ENCODE measurements at places on chromosomes 4 and X. TPM values are rescaled to one million over a fixed set of nuclear protein-coding genes. Genes with fewer than 3 reads are reported as not detected.

The ANXA10 gene
- 1.1 TPM for total RNA-seq

The ANK2 gene
- 68.4 TPM for total RNA-seq

The FGFBP2 gene
- total RNA-seq = 0.36 TPM

The TGIF2LX gene
- not detected for total RNA-seq

DNA sequence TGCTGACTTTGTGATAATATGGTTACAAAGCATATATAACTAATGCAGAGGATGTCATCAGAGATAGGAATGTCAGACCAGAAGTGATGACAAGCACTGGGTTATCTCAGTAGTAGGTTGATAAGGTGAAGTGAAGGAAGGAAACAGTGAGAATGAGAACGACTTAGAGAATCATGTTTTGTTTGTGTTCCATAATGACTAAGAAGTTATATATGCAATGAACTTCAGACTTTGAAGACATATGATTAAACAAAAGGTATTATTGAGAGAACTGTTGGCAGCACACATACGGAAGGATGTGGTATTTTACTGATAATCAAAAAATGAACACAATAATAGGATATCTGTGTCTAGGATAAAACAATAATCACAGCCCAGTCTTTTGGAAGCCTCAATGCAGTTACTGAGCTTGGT is 18.3 kb upstream of the HHIP start:
- H3K4me3 ChIP-seq = no peak overlapping the region
- no peaks in the 10 kb centered on the region for H3K27me3 ChIP-seq
- H3K4me1 ChIP-seq = no peaks in the 10 kb centered on the region
- H3K36me3 ChIP-seq = no peaks in the 10 kb centered on the region
- DNase-seq = no peak

GRCh38 chr4:114615435-114615834 is 16.8 kb downstream of the UGT8 start:
- DNase-seq = peak; percentile 14
- no peaks in the 10 kb centered on the region for H3K36me3 ChIP-seq
- H3K4me3 ChIP-seq = no peak overlapping the region
- H3K4me1 ChIP-seq = no peaks in the 10 kb centered on the region
- no peaks in the 10 kb centered on the region for H3K27me3 ChIP-seq
- no peak overlapping the region for H3K27ac ChIP-seq

DNA sequence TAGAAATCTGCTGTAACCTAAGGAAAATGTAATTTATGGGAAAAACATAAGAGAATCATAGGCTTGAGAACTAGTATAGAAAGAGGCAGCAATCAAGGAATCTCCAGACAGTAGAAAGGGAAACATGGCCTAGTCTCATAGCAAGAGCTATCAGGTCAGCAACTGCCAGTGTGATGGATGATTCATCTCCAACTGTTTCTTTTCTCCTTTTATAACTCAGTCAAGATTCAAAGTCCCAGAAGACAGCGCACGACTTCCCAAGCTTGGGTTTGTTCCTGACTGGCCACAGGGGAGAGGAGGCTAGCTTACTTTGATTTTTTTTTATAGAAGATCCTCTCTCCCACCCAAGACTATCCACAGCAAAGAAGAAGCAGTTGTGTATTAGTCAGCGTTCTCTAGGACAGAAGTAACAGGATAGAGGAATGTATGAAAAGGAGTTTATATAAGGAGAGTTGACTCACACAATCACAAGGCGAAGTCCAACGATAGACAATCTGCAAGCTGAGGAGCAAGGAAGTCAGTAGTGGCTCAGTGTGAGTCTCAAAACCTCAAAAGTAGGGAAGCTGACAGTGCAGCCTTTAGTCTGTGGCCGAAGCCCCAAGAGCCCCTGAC is 181.5 kb downstream of the GC start:
- no peak overlapping the region for H3K4me3 ChIP-seq
- H3K4me1 ChIP-seq = no peaks in the 10 kb centered on the region
- H3K27ac ChIP-seq = peak overlapping the region; percentile 66
- peak; percentile 29 for DNase-seq
- H3K36me3 ChIP-seq = no peaks in the 10 kb centered on the region
- no peaks in the 10 kb centered on the region for H3K27me3 ChIP-seq

DNA sequence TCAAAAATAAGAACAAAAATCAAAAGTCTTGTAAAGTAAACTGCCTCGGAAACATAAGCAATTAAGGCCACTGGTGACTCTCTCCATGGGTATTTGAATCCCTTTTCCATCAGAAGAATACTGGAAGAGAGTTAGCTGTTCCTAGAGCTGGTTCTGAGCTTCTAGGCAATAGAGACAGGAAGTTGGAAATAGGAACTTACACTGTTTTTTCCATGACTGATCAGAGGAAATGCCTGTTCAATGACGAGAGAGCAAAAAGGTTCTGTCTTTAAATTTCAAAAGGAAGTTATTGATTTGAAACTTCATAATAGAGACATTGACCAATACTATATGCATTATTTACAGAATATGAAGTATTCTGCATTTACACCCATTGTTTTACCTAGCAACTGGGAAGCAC is 503.5 kb upstream of the ARX start:
- no peaks in the 10 kb centered on the region for H3K27me3 ChIP-seq
- no peak for DNase-seq
- peaks cover 3% of the 10 kb centered on the region for H3K4me1 ChIP-seq
- H3K4me3 ChIP-seq = no peak overlapping the region
- no peaks in the 10 kb centered on the region for H3K36me3 ChIP-seq

- no peaks in the 10 kb centered on the region for H3K4me1 ChIP-seq
- H3K27me3 ChIP-seq = no peaks in the 10 kb centered on the region
- no peak for DNase-seq
- H3K27ac ChIP-seq = no peak overlapping the region
- H3K36me3 ChIP-seq = no peaks in the 10 kb centered on the region
Measured at GRCh38 chrX:118702741-118703140, 24.7 kb upstream of the IL13RA1 start.

- H3K27me3 ChIP-seq = no peaks in the 10 kb centered on the region
- DNase-seq = no peak
- H3K36me3 ChIP-seq = no peaks in the 10 kb centered on the region
Measured at GRCh38 chrX:57821703-57822387, 88.4 kb downstream of the ZXDA start.

- no peaks in the 10 kb centered on the region for H3K27me3 ChIP-seq
- no peaks in the 10 kb centered on the region for H3K36me3 ChIP-seq
- H3K4me3 ChIP-seq = no peak overlapping the region
Measured at GRCh38 chrX:83771664-83772063, 89.3 kb upstream of the CYLC1 start.

GRCh38 chrX:29902004-29902403 is 313.4 kb upstream of the MAGEB2 start:
- no peak overlapping the region for H3K27ac ChIP-seq
- H3K27me3 ChIP-seq = no peaks in the 10 kb centered on the region
- DNase-seq = no peak
- no peak overlapping the region for H3K4me3 ChIP-seq

GRCh38 chrX:118181030-118181429 is 64.4 kb upstream of the KLHL13 start:
- no peaks in the 10 kb centered on the region for H3K27me3 ChIP-seq
- H3K4me1 ChIP-seq = no peaks in the 10 kb centered on the region
- no peak for DNase-seq
- H3K27ac ChIP-seq = no peak overlapping the region
- H3K36me3 ChIP-seq = no peaks in the 10 kb centered on the region

GRCh38 chrX:45801554-45801953 is 600.9 kb upstream of the DIPK2B start:
- DNase-seq = no peak
- H3K27ac ChIP-seq = peak overlapping the region; percentile 62
- peaks cover 2% of the 10 kb centered on the region for H3K36me3 ChIP-seq

DNA sequence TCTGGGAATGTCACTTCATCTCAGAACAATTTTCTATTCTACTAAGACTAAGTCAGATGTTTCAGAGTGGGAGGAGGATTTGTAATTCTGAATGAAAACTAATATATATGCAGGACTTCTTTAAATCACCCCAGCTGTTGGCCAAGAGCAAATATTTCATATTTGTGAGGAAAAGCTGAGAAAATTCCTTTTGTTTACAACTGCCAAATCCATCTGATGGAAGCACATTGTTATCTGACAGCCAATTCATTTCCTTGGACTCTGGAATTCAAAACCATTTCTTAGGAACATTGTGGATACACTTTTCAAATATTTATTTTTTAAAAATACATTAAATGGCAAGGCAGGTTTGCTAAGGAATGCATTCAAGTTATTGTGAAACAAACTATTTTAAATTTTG is 8.0 kb downstream of the SLIT2 start:
- no peak overlapping the region for H3K4me3 ChIP-seq
- H3K27me3 ChIP-seq = no peaks in the 10 kb centered on the region
- DNase-seq = no peak
- peaks cover 14% of the 10 kb centered on the region for H3K36me3 ChIP-seq

GRCh38 chrX:40188573-40189417 is 91.0 kb upstream of the BCOR start:
- no peaks in the 10 kb centered on the region for H3K27me3 ChIP-seq
- H3K4me1 ChIP-seq = no peaks in the 10 kb centered on the region
- DNase-seq = no peak
- no peak overlapping the region for H3K4me3 ChIP-seq

GRCh38 chr4:111781611-111782010 is 363.6 kb upstream of the FAM241A start:
- H3K4me1 ChIP-seq = no peaks in the 10 kb centered on the region
- no peak overlapping the region for H3K27ac ChIP-seq
- DNase-seq = no peak
- no peak overlapping the region for H3K4me3 ChIP-seq
- H3K27me3 ChIP-seq = no peaks in the 10 kb centered on the region
- no peaks in the 10 kb centered on the region for H3K36me3 ChIP-seq

- DNase-seq = no peak
- no peak overlapping the region for H3K27ac ChIP-seq
- H3K4me3 ChIP-seq = no peak overlapping the region
- H3K27me3 ChIP-seq = no peaks in the 10 kb centered on the region
Measured at GRCh38 chrX:104195489-104196084, 29.3 kb downstream of the FAM199X start.

DNA sequence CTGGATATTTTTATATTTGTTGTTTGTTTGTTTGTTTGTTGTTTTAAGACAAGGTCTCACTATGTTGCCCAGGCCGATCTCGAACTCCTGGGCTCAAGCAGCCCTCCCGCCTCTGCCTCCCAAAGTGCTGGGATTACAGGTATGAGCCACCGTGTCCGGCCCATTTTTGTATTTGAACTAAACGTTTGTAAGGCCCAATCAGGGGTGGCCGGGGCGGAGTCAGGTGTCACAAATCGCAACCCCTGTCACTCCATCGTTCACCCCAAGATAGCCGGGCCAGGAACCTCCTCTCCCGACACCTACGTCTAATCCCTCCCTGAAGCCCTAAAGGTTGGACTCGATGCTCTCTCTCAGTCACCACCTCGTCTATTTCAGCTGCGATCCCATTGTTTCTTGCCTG is 722 bp upstream of the EFHC2 start:
- no peaks in the 10 kb centered on the region for H3K4me1 ChIP-seq
- H3K27me3 ChIP-seq = peaks cover 9% of the 10 kb centered on the region
- H3K27ac ChIP-seq = no peak overlapping the region
- no peaks in the 10 kb centered on the region for H3K36me3 ChIP-seq

DNA sequence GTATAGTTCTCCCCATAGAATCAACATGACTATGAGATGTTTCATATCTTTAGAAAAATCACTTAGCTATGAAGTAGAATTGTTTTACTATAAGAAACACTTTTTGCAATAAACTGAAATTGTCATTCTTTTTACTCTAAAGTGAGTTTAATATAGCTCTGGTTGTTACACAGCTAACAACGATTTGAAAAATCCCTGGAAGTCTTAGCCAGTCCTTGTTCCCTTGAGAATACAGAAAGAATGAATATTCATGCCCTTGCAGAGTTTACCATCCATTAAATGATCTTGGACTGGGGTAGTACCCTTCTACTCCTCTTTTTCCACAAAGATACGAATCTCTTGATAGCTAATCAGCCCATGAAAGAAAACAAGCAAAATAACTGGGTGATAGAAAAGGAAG is 141.8 kb downstream of the JADE1 start:
- H3K27me3 ChIP-seq = no peaks in the 10 kb centered on the region
- DNase-seq = no peak
- H3K27ac ChIP-seq = peak overlapping the region; percentile 15
- H3K36me3 ChIP-seq = no peaks in the 10 kb centered on the region
- H3K4me1 ChIP-seq = peaks cover 15% of the 10 kb centered on the region
- H3K4me3 ChIP-seq = no peak overlapping the region

GRCh38 chr4:159778298-159778697 is 675.4 kb downstream of the RAPGEF2 start:
- no peak for DNase-seq
- no peak overlapping the region for H3K4me3 ChIP-seq

DNA sequence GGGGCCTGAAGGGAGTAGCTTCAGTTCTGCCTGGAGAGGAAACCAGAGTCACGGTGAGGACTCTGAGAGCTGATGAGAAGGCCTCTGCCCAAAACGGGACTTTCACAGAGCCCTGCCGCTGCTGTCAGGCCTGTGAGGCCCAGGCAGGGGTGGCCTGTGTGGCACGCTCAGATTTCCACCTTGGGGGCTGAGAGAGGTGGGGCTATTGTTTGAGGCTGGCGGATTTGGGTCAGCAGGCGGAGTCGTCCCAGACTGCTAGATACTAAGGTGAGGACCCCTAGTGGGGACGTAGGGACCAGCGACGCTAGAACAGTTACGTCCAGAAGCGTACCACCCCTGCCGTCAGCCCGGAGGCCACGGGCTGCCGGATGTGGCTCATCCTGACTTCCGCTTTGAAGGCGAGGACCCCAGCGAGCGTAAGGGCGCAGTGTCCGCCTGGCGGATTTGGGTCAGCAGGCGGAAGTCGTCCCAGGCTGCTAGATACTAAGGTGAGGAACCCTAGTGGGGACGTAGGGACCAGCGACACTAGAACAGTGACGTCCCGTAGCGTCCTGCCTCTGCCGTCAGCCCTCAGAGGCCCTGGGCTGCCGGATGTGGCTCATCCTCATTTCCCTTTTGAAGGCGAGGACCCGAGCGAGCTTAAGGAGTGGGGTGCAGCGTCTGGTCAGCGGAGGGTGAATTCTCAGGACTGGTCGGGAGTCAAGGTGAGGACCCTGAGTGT is at the start of gene MAGEB1:
Gene MAGEB1 (plus strand): TSS at position 378 of the 721 bp plus-strand sequence. CDS start 3,348 bp downstream, outside the sequence.
- no peak within 1 kb of the TSS for H3K4me3 ChIP-seq
- no peaks in the 10 kb centered on the region for H3K27me3 ChIP-seq
- H3K4me1 ChIP-seq = no peaks in the 10 kb centered on the region
- no peaks in the 10 kb centered on the region for H3K36me3 ChIP-seq
- H3K27ac ChIP-seq = no peak within 1 kb of the TSS

- no peak overlapping the region for H3K27ac ChIP-seq
- no peaks in the 10 kb centered on the region for H3K36me3 ChIP-seq
- peak; percentile 32 for DNase-seq
- no peaks in the 10 kb centered on the region for H3K27me3 ChIP-seq
Measured at GRCh38 chr4:6619466-6620255, 20.8 kb upstream of the MRFAP1 start.

DNA sequence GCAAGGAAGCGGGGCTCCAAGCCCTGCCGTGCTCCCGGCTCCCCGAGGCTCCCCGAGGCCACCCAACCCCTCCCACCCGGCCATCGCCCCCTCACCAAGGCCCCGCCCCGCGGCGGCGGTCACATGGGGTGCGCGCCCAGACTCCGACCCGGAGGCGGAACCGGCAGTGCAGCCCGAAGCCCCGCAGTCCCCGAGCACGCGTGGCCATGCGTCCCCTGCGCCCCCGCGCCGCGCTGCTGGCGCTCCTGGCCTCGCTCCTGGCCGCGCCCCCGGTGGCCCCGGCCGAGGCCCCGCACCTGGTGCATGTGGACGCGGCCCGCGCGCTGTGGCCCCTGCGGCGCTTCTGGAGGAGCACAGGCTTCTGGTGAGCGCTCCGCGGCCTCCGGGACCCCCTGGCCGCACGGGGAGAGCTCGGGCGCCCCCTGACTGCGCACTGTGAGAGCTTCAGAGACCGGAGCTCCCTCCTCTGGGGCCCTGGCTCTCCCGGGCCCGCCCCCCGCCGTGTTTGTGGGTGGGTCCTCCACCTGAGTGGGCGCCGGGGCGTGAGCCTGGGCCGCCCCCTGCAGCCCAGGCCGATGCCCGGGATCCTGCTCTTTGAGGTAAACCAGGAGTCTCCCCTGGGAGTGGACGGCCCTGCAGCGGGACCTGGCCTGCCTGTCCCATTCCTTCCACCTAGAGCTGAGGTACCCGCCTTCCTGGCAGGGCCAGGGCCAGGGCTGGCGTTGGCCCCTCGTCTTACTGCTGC is at the start of gene IDUA:
Gene IDUA (plus strand): TSS at position 166 of the 745 bp plus-strand sequence. CDS start 41 bp downstream, at position 207.
- H3K27me3 ChIP-seq = no peaks in the 10 kb centered on the region
